ENCODE measurements at places on chromosomes 12 and 14.

GRCh38 chr14:57089901-57090300 lies 178.8 kb downstream of the EXOC5 start:
- DNase-seq = no peak

GRCh38 chr14:67371247-67372148 lies 11.4 kb downstream of the EIF2S1 start:
- no peak for DNase-seq

GRCh38 chr12:109716512-109717389 lies 3.1 kb downstream of the FAM222A start:
- no peak for DNase-seq

DNA sequence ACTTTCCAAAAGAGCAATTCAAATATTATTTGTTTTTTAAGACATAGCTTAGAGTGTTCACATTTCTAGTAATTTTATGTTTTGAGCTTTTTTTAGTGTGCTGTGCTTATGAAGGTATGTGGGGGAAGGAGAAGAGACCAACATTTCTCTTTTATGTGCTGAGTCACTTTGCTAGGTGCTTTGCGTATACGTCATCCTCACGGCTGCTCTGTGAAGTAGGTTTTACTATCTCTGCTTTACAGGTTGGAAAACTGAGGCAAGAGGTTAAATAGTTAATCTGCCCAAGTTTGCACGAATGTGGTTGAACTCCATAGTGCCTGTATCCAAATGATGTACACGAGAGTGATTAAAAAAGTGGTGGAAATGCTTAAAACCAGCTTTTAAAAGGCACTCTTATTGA lies 75.9 kb downstream of the AEBP2 start:
- DNase-seq = no peak

GRCh38 chr14:59199614-59200013 lies 11.1 kb downstream of the DAAM1 start:
- DNase-seq = no peak

- DNase-seq = no peak
These were observed 7.9 kb upstream of the NYNRIN start for GRCh38 chr14:24390701-24391468.

GRCh38 chr14:92564344-92565039 lies 50.9 kb downstream of the RIN3 start:
- no peak for DNase-seq

DNA sequence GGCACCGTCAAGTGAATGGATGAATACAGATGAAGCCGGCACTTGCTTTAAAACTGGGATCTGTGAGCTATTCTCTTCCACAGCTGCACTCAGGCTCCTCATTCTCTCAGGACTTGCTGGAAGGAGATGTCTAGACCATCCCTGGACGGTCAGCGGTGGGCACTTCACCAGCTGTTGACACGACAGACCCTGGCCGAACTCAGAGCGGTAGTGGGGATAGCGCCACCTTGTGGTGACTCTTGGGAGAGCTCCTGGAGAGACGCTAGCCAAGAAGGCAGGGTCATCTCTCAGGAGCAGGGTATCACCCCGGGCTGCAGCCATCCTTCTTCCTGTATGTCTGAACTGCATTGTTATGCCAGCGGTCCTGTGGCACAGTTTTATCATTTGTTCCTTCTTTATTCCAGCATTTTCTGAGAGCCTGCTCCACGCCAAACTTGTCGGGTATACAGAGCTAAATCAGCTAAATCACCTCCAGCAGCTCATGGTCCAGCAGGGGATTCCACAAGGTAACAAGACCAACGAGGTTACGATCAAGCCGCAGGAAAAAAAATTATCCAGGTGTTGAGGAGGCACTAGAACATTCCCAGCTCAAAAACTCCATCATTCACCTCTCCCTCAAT lies 10.0 kb downstream of the WNT1 start:
- no peak for DNase-seq

GRCh38 chr12:47888153-47888819 lies 16.5 kb downstream of the VDR start:
- DNase-seq = no peak

- no peak for DNase-seq
These were observed 511 bp downstream of the ANO6 start for GRCh38 chr12:45216230-45216982.

DNA sequence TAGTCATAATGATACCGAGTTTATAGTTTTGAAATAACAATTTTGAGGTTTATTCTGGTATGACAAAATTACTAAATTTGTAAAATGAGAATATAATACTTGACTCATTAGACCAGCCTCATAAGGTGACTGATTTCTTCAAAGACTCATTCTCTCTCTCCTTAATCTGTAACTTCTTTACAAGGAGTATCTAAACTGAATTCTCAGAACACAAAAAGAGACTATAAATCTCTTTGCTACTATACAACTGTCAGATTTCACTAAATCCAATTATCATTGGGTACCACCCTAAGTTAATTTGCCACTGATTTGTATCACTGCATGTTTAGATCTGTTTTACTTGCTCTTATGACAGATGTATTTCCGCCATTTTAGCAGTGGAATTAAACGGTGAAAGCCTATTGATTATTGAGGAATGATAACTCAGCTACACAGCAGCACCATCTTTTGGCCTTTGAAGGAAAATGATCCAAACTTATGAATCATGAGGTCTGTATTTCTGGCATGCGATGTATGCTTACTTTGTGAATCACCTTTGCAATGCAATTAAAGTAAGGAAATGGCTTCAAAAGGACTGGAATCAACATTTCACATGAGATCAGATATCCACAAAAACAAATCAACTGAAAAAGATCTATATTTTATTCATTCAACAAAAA lies 161.2 kb downstream of the RERGL start:
- DNase-seq = no peak

DNA sequence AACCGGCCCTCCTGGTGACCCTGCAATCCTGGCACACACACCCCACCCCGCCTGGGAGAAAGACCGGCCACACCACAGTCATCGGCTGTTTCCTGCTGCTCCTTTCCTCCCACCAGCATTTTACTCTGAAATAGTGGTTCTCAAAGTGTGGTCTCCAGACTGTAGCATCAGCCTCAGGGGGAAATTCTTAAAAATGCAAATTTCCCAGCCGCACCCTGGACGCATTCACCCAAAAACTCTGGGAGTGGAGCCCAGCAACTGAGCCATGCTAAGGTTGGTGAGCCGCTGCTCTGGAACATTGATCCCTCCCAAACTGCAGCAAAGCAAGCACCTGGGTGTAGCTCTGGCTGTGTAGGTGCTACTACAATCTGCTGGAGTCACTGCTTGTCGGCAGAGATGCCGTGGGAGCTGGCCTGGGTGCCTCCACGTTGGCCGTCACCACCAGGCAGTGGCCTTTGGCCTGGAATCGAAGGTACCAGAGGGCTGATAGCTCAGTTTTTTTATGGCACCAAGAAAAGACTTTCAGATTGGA lies 38.4 kb upstream of the BCL2L14 start:
- no peak for DNase-seq

- no peak for DNase-seq
These were observed 45.8 kb upstream of the LALBA start for GRCh38 chr12:48615681-48616080.

- DNase-seq = no peak
These were observed 20.8 kb downstream of the TRAFD1 start for GRCh38 chr12:112146123-112146522.

DNA sequence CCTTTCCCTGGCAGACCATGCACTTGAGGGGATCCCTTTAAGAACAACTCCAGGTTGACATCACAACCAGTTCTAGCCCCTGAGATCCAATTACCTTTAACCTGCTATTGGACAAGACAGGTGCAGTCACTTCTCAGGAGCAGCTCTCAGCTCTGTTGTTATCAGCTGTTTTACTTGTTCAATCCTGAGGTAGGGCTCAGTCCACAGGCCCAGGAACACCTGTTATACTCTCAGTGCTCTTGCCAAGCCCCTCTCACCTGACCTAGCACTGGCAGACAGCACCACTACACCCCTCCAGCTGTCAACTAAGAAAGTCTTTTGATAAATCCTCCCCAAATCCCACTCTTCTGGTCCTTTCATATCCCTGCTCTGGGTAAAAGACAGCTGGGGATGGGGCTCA lies 163.9 kb upstream of the TMTC2 start:
- DNase-seq = no peak

DNA sequence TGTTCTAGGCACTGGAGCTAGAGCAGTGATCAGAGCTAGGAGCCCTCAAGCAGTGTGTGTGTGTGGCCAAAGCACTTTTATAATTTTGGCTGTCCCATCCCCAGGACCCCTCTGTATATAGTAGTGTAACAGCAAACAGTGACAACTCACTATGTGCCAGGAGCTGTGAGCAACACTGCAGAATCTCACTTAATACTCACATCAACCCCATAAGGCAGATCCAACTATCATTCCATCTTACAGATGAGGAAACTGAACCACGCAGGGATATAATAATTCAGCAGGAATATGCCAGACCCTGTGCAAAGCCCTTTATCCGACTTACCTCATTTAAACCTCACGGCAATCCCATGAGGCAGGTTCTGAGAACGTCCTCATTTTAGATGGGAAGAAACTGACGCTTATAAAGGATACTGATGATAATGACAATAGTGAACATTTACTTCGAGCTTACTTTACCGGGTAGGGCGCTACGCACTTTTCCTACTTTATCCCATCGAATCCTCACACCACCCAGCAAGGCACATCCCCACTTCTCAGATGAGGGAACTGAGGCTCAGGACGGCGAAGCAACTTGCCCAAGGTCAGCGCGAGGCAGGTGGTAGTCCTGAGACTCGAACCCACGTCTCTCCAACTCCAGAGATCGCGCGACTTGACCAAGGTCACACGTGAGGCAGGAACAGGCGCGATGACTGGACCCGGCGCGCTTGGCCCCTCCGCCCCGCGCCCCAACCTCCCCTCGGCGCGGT lies 687 bp downstream of the RAB35 start:
- DNase-seq = no peak

- no peak for DNase-seq
These were observed 19.7 kb downstream of the EML1 start for GRCh38 chr14:99812892-99813291.

GRCh38 chr12:89787763-89788162 lies 79.1 kb upstream of the ATP2B1 start:
- no peak for DNase-seq

GRCh38 chr12:93247313-93247991 lies 130.3 kb upstream of the NUDT4 start:
- no peak for DNase-seq

DNA sequence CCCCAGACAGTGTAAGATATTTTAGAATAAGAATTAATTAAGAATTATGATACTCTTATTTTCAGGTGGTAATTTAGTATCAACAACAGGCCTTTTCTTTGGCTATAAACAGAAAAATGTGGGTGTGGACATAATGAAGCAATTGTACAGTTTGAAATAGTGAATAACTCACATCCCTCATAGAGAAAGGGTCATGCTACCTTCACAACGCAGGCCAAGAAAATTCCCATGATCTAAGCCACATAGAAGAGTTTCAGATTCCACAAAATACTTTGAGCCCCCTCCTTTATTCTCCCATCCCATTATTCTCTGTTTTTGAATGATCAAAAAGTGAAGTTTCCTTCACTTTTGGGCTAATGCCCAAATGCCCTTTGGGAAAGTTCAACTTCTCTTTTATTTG lies 23.5 kb upstream of the DHRS7 start:
- no peak for DNase-seq

- DNase-seq = no peak
These were observed 22.4 kb downstream of the ATF7 start for GRCh38 chr12:53603804-53604203.

DNA sequence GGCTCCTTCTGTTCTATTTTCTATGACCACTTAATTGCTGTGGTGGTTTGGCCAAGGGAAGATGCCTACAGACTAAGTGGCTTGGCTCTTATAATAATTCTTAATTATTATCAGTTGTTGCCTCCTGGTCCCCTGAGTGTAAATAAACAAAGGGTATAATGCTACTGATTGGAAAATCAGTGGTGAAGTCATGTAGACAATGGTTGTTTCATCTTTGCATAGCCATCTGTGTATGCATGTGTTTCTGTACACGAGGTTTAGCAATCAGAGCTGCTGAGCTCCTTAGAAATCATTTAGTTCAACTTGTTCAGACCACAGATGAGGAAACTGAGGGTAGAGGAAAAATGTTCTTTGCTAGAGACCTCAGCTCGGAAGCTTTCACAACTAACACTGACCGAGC lies 152.2 kb downstream of the STXBP6 start:
- no peak for DNase-seq

DNA sequence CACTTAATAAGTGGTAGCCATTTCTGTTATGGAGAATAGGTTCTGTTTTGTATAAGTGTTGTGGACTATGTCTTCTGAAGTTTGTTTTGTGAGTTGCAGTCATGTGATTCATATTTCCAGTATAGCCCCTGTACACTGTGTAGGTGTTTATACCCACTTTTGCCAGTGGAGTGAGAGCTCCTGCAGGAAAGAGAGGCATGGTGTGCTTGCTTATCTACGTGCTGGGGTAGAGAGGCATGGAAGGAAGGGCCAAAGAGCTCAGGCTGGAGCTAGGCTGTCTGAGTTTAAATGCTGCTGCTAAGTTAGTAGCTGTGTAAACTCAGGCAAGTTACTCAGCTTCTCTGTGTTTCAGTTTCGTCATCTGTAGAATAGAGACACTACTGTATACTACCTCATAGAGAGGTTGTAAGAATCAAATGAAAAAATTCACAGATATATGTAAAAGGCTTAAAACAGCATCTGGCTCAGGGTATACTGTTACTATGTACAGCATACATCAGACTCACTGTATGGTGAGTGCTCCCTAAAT lies 88.2 kb upstream of the SLC38A2 start:
- no peak for DNase-seq

DNA sequence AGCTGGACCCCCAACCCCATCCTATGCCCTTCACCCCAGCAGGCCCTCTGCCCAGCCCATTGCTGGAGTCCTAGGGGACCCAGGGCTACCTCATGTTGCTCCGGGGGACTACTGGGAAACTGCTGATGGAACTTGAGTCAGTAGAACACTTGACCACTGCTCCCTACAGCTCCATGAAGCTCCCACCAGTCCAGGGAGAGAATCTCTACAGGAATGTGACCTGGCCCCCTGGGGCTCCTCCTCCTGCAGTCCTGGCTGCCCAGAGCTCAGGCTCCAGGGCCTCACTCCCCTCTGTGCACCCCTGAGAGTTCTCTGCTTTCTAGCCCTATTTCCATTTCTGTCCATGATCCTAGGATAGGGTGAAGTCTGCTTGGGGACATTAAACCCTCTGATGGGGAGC lies 10.8 kb upstream of the AQP2 start:
- DNase-seq = no peak

GRCh38 chr14:90815822-90816662 lies at the start of gene TTC7B:
Gene TTC7B, minus strand, starts transcription at chr14:90816430. Its CDS starts 135 bp downstream, at chr14:90816295.
- no peak for DNase-seq
